B cell (primary cell): ENCODE measurements at places on chromosomes 5 and 9. TPM values are rescaled to one million over a fixed set of nuclear protein-coding genes. Genes with fewer than 3 reads are reported as not detected.

MIER3 gene
- 23.2 and 25.9 TPM in 2 replicates for total RNA-seq

NDST1 gene
- 4.3 and 8.9 TPM in 2 replicates for total RNA-seq

NUTM2F gene
- not detected in 2 replicates for total RNA-seq

- no peak for DNase-seq
Measured at GRCh38 chr9:85884256-85884655, 56.7 kb upstream of the NAA35 start.

GRCh38 chr5:64612344-64612961 is 77.8 kb upstream of the SHISAL2B start:
- DNase-seq: no peak

DNA sequence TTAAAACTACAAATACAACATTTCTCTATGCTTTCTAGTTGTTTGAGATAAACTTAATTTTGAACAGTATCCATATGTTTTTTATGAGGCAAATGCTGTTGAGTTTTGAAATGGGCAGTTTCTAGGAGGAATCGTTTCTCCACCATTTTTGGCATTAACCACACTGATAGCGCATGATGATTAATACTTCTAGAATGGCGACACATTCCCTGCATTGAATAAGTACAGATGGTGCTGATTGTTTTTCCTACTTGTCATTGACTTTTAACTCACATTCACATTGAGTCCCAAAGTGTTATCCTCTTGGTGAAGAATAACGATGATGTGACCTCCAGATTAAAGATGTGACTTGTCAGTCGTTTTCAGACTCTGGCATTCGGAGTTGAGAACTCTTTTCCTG is 6.5 kb upstream of the CCDC192 start:
- no peak for DNase-seq

DNA sequence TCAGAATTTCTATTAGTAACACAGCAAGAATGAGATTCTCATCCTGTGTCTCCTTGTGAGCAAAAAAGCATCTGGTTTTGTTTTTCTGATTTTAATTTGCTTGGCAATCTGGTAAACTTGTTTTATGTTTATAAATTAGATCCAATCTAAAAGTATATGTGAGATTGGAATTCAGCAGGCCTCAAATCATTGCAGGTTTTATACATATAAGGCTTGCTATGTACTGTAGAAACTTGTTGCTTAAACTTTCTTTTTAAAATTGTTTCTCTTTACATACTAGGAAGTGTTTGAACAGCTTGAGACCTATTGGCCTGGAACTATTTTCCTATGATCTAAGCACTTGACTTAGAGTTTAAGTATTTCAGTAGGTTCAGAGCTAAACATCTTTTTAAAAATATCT is 1037.8 kb downstream of the NR2F1-AS1 start:
- DNase-seq: no peak

DNA sequence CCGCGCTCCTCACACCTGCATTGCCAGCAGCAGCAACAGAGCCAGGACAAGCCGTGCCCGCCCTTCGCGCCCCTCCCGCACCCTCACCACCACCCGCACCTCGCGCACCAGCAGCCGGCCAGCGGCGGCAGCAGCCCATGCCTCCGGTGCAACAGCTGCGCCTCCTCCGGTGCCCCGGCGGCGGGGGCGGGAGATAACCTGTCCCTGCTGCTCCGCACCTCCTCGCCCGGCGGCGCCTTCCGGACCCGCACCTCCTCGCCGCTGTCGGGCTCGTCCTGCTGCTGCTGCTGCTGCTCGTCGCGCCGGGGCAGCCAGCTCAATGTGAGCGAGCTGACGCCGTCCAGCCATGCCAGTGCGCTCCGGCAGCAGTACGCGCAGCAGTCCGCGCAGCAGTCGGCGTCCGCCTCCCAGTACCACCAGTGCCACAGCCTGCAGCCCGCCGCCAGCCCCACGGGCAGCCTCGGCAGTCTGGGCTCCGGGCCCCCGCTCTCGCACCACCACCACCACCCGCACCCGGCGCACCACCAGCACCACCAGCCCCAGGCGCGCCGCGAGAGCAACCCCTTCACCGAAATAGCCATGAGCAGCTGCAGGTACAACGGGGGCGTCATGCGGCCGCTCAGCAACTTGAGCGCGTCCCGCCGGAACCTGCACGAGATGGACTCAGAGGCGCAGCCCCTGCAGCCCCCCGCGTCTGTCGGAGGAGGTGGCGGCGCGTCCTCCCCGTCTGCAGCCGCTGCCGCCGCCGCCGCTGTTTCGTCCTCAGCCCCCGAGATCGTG is 517 bp downstream of the KCNN2 start:
- peak; percentile 5 for DNase-seq
